ENCODE measurements at places on chromosomes 1 and 21.

DNA sequence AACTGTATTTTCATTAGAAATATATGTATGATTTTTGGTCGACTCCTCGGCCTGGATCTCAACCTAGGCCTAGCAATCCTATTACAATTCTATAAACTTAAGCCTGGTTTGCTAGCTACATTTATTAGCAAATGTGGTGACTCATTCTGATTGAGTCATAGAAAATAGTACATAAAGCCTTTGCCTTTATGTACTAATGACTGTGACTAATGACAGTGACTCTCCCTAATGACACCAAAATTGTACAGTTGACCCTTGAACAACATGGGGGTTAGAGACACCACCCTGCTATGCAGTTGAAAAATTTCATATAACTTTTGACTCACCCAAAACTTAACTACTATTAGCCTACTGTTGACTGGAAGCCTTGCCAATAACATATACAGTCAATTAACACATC is 78.9 kb downstream of the CLEC20A start:
- DNase-seq = no peak

- DNase-seq = no peak
These were observed 7.8 kb downstream of the NUAK2 start for GRCh38 chr1:205313563-205314308.

GRCh38 chr1:172401892-172402291 is 18.6 kb upstream of the C1orf105 start:
- no peak for DNase-seq

- no peak for DNase-seq
These were observed 33.8 kb downstream of the OR10J1 start for GRCh38 chr1:159473335-159473734.

- DNase-seq = no peak
These were observed 53.3 kb upstream of the QSOX1 start for GRCh38 chr1:180101411-180101810.

DNA sequence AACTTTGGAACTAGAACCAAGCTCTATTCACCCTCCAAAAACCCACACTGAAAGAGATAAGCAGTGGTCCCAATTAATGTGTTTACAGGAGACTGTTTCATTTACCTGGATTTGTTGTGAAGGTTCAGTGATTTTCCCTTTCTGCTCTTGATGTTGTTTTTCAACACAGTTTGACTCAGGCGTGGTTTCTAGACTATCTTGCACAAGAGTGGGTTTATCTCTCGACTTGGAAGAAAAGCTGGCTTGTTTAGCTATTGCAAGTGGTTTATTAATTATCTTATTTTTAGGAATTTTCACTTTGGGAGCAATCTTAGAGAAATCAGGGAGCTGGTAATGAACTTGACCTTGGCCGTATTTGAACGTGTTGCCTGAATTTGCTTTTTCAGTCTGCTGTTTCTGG is 5.3 kb downstream of the AKNAD1 start:
- no peak for DNase-seq

GRCh38 chr1:60895252-60895651 is 187.1 kb upstream of the NFIA start:
- no peak for DNase-seq

DNA sequence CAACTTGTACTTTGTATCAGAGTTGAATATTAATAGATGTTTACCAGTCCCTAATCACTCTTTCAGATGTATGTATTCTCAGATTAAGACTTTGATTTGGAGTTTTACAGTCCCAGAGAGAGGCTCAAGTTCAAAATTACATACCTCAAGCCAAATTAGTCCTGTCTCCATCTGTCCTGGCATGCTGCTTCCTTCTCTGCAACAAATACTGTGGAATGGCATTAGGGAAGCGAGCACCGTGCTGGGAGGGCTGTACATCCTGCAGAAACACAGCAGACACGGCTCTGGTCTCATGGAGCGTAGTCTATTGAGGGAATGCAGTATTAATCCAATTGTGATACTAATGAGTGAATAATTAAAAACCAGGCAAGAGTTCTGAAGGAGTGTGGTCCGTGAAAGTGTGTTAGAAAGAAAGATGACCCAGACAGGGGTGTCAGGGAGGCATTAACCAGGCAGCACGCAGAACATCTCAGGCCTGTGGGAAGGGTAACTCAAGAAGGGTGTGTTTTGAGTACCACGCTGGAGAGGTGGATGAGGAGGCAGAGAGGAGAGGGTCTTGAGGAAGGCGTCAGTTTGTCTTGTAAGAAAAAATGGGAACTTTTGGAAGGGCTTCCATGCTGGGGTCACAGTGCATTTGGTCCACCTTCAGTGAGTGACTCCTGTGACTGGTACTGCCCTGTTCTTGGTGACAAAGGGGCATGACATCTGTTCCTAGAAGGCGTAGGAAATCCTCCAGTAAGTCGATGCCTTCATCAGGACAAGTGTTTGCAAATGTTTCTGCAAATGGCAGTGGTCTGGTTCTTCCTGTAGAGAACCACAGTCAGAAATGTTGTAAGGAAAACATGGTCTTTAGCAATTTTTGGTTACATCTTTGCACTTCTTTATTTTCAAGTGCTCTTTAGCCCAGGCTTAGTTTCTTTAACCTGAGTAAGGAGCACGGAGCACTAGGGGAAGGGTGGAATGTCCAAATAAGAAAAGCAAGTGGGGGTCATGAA is 1.6 kb downstream of the RAB4A start:
- DNase-seq = no peak

GRCh38 chr1:202351725-202352124 is 3.2 kb downstream of the PPP1R12B start:
- no peak for DNase-seq

GRCh38 chr1:101064697-101065096 is 39.1 kb upstream of the DPH5 start:
- no peak for DNase-seq

DNA sequence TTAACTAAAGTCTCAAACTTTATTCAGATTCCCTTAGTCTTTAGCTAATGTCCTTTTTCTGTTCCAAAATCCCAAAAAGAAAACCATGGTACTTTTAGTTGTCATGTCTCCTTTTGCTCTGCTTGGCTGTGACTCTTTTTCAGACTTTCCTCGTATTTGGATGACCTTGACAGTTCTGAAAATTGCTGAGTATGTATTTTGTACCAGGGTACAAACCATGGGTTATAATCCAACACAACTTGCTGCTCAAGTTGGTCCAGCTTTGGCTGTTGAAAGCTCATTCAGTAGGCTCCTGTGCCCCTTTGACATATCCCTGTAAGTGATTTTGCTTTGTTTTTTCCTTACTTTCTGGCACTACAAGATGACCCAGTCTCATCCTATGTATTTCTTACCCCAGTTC is 51.7 kb downstream of the PALMD start:
- no peak for DNase-seq

GRCh38 chr1:33400153-33400911 is 30.6 kb downstream of the PHC2 start:
- DNase-seq = no peak

GRCh38 chr1:99123936-99124335 is 119.3 kb upstream of the PLPPR5 start:
- no peak for DNase-seq

DNA sequence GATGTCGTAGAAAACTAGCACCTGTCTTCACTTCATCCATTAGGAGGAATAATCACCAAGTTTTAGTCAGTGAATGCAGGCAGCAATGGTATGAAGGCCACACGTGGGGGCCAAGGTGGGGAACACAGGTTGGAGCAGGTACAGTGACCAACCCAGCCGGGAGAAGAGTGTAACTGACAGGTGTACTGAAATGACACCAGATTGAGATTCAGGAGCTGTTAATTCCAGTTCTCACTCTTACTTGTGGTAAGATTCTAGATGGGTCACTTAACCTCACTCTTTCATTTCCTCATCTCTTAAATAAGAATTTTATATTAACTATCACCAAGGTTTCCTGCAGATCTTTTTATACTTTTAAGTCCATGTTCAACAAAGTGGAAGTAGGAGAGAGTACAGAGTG is 206.2 kb upstream of the PTBP2 start:
- DNase-seq = no peak

- no peak for DNase-seq
These were observed 13.9 kb downstream of the ABCB10 start for GRCh38 chr1:229544587-229544986.

GRCh38 chr1:34726861-34727260 is 28.0 kb upstream of the GJB5 start:
- DNase-seq = no peak

- no peak for DNase-seq
These were observed 2.3 kb downstream of the PTPRU start for GRCh38 chr1:29238620-29239002.

- DNase-seq = no peak
These were observed 485 bp downstream of the EFNA1 start for GRCh38 chr1:155127967-155128754.

GRCh38 chr1:35085421-35085820 is 6.2 kb downstream of the ZMYM1 start:
- no peak for DNase-seq

GRCh38 chr1:22887491-22887890 is 85.2 kb downstream of the LACTBL1 start:
- no peak for DNase-seq

DNA sequence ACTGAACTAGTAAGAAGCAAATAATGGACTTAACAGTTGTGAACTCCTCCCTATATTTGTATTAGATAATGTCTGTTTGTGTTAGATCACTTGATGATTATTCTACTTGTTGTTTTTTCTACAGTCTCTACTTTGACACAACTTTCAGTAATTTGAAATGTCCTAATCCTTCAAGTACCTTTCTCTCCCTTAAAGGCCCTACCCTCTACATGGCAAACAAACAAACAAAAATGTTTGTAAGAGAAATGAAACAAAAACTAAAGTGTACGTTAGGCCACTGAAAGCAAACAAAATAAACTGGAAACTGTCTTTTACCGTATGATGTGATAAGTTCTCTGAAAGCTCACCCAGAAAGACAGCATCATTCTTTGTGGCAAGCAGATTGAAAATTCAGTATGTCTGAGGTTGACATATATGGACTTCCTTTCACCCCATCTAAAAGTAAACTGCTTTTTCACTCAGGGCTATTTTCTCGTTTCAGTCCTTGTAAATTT is 255.9 kb upstream of the SNX7 start:
- no peak for DNase-seq

- DNase-seq = no peak
These were observed 153.5 kb upstream of the CTTNBP2NL start for GRCh38 chr1:112242470-112242869.

GRCh38 chr1:212574732-212575131 is 33.8 kb upstream of the ATF3 start:
- no peak for DNase-seq

DNA sequence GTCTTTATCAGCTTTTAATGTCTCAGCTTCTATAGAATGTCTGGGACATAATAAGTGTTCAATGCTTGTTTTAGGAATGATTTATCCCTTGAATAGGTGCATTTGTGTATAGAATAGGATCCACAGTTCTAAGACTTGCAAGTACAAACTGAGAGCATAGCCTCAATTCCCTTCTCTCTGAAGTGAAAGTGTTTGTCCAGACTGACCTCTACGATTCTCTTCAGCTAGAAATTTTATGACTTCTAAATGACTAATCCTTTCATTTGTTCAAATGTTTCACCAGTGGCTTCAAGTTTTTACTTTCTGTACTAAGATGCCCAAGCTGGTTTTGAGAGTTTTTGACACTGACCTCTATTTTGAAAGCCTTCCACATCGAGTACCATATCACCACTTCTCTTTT is 608.2 kb upstream of the ADGRL4 start:
- DNase-seq = no peak

DNA sequence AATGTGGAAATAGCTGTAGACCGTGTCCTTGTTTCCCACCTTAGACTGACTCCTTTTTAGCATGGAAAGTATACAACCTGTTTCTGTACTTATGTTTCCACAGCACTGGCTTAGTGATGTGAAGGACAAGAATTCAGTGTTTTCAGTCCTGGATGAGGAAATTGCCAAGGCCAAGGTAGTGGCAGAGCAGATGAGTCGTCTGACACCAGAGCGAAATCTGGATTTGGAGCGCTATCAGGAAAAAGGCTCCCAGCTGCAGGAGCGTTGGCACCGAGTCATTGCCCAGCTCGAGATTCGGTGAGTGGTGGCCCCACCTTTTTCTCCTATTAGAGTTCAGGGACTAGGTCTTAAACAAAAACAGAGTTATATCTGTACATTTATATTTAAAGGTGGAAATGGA is 112.6 kb downstream of the MACF1 start:
- no peak for DNase-seq

GRCh38 chr1:67647036-67647798 is 37.8 kb upstream of the GADD45A start:
- no peak for DNase-seq

DNA sequence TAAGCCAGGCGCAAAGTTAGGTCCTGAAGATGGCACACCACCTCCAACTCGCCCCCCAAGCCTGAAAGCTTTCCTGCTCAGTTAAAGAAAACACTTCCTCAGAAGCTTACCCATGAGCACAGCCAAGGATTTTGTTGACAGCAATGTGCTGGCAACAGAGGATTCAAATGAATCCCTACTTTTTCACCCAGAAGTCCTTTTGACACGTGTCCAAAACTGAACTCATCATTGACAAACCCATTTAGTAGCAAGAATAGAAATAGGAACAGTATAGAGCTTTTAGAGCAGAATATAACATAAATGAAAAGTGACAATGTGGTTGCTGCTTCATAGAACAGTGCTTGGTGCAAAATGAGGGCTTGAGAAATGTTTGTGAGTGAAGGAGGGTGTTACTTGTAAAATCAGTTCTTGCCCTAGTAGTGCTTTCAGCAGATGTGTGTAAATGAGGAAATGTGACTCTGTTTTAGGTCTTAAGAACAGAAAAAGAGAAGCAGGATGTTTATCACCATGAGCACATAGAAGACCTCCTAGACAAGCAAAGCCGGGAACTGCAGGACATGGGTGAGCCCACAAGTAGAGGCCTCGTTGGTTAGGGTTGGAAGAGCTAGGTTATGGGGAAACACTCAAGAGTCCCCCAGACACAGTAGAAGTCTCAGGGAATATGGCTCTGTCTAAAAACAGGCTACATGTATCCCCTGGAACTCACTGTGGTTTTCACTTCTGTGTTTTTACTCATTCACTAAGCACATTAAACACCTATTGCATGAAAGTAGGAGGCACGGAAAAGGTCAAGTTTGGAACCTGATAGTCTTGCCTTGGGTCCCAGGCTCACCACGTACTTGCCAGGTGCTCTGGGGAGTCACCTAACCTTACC is 48.6 kb upstream of the TMEM125 start:
- DNase-seq = no peak

DNA sequence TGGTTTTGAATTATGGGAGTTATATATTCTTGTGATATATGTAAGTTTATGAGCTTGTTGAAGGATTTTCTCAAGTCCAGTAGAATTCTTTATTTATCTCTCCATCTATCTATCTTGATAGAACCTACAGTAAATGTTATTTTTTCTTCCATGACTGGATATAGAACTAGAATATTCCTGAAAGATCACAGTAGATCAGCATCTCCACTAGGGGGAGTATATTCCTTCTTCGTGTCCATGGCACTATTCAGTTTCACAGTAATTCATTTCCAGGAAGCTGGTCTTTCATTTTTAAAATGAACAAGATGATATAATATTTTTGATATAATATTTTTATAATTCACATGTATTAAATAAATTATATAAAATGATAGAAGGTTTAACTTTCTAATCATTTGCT is 18.8 kb downstream of the TMPRSS15 start:
- no peak for DNase-seq

All from stimulated activated CD4-positive, alpha-beta T cell treated with anti-CD3 and anti-CD28 coated beads, Interleukin-15, amount 100 ng/mL, for 1 hour (primary cell).